ENCODE measurements at places on chromosomes 1 and 21.
A peak's percentile ranks its signal among the peaks of the same experiment; 100 is the strongest.

GRCh38 chr1:175062339-175062738 lies 5.3 kb upstream of the TNN start:
- DNase-seq: no peak

GRCh38 chr1:38502758-38503157 lies 356.8 kb downstream of the RRAGC start:
- peak; percentile 79 for DNase-seq

DNA sequence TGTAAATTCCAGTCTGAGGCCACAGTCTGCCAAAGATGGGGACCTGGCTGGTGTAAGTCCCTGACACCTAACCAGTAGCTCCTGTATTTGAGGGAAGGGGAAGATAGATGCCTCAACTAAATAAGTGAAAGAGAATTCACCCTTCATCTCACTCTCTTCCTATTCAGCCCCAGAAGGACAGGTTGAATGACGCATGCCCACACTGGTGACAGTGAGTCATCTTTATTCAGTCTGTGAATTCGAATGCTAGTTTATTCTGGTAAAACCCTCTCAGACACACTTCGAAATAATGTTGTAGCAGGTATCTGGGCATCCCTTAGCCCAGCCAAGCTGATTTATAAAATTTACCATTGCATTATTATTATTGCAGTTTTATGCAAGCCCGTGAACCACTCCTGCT lies 617.0 kb upstream of the PRMT6 start:
- DNase-seq: no peak

DNA sequence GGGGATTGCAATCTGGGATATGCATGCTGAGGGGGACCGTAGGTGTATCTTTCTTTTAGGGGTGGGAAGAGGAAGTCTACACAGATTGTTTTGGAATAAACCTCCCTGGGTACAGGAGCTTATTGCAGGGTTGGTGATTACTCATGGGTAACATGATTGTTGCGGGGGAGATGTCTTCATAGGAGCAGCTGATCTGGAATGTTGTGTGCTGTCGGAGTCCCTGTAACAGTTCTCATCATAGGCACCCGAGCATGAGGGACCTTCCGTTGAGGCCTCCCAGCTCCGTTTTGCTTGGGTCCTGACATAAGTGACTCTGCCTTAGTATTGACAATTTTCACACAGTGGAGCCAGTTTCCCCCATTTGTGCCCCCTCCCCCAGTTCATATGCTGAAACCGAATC lies 4.2 kb upstream of the PRXL2B start:
- DNase-seq: no peak

GRCh38 chr1:22976461-22977243 lies 4.0 kb upstream of the LACTBL1 start:
- peak; percentile 59 for DNase-seq

GRCh38 chr1:147541672-147542568 lies 619 bp downstream of the BCL9 start:
- DNase-seq: peak; percentile 70

DNA sequence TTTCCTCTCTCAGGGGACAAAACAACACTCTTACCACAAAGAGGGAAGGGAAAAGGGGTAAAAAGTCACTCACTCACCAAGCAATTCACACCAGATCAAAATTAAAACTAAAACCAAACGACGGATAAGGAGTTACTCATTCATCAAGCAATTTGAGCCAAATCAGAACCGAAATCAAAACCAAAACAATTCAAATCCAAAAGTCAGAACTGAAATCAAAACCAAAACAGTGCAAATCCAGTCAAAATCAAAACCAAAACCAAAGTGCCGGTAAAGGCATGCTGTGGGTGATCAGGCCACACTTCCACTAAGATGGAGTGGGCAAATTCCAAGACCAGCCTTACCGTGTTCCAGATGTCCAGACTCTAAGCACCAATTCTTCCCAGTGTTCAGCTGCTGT lies 717.9 kb downstream of the AMY1C start:
- DNase-seq: no peak

- DNase-seq: no peak
These were observed 24.8 kb downstream of the IVNS1ABP start for GRCh38 chr1:185292237-185292636.

GRCh38 chr1:217717959-217718358 lies 86.8 kb downstream of the SPATA17 start:
- no peak for DNase-seq

GRCh38 chr1:10789803-10790702 lies 6.4 kb downstream of the CASZ1 start:
- DNase-seq: peak; percentile 59

GRCh38 chr1:31783846-31784245 lies 19.7 kb upstream of the ADGRB2 start:
- DNase-seq: no peak

DNA sequence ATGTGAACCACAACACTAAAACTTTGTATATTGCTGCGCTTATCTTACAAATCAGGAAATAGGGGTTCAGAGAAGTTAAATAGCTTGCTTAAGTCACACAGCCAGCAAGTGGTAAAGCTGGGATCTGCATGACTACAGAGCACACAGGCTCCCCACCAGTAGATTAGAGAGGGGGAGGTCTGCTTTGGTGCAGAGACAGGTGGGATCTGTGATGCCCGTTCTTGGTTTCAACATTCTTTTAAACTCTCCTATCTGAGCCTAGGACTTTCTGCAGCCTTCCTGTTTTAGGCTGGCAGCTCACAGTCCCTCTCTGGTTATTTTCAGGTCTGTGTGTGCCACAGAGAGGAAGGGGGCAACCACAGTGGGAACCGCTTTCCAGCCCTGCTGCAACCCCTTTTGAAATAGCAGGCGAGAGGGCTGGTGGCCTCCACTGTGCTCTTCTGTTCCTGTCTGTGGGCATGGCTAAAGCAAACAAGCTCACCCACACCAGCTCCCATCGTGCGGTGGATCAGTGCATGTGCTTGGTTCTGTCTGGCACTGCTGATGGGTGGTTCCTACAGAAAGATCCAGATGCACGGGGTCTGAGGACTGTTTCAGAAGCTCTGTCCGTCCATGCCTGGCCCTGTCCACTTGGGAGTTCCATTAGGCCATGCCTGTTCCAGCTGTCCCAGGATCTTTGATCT lies 1.7 kb upstream of the IL6R start:
- no peak for DNase-seq

DNA sequence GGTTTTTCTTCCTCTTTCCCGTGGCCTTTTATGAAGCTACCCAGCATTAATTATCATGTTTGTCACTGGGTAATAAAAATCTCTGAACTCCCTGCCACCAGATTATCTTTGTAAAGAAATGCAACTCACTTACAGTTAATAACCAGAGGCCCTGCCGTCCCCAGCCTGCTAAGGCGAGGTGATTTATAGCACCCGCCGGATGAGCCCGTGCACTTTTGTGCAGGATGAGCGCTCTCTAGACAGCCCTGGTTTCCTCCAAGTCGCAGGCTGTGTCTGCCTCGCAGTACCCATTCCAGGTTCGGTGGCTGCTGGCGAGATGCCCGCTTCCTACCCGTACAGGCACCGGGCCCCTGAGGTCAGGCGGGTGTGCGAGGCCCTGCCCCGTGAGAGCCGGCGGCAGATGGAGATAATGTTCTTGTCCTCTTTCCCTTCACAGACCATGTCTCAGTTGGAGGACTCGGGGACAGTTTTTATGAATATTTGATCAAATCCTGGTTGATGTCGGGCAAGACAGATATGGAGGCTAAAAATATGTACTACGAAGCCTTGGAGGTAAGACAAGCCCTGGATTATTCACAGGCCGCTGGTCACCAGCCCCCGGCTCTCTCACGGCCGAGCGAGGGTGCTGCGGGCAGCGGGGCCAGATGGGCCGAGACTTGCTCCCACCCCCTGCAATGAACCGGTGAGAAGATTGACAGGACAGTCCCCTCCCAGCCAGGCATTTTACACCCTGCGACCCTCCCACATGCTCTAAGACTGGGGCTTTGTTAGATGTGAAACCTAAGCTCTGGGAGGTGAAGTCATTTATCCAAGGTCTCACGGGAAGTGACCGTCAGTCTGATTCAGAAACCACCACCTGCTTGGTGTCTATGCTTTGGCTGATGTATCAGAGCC lies 28.5 kb upstream of the SELENON start:
- DNase-seq: peak; percentile 35

GRCh38 chr1:200869753-200870391 lies 2.9 kb upstream of the GPR25 start:
- no peak for DNase-seq

- DNase-seq: no peak
These were observed 327.8 kb downstream of the PAPPA2 start for GRCh38 chr1:176790786-176791185.

DNA sequence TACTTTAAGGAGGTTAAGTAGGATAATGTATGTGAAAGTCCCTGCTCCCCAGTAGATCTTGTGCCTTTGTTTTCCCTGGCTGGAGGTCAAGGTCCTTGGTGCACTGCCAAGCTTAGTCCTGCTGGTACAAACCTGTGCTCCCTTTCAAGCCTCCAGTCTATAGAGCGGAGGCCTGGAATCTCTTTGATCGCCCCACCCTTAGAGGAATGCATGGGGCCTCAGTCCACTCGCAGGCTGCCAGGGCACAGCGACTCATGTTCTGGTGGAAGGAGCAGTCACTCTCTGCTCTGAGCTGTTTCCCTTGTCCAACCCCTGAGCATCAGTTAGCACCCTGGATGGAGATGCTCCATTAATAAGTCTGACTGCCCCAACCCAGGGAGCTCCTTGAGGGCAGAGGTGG lies 121.8 kb downstream of the HMGB4 start:
- no peak for DNase-seq

DNA sequence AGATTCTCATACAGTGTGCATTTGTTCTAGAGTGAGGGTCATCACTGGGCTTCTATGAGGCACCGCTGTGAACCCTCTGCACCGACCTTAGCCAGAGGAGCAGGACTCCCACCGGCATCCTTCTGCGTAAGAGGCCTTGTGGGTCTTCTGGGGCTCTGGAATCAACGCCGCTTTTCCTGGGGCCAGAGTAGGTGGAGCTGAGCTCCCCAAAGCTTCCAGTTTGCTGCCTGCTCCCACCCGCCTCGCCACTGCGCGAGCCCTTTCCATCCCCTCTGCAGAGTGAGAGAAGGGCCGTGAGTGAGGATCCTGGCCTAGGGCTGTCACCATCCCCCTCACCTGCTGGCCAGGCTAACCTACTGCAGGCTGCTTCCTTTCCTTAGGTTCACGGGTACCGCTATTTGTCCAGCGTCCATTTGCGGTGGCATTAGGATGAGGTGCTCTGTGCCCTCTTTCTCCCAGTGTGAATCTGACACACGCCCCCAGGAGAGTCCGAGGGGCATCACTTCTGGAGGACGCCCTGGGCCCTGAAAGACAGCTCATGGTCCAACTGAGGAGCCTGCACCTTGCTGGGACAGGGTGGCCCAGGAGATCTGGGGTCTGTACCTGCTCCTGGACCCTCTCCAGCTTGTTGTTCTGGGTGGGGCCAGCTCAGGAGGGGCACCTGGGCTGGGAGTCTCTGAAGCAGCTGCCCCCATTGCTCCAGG lies 36.2 kb downstream of the UMODL1 start:
- no peak for DNase-seq

- DNase-seq: no peak
These were observed 26.5 kb upstream of the RPL11 start for GRCh38 chr1:23664837-23665795.

DNA sequence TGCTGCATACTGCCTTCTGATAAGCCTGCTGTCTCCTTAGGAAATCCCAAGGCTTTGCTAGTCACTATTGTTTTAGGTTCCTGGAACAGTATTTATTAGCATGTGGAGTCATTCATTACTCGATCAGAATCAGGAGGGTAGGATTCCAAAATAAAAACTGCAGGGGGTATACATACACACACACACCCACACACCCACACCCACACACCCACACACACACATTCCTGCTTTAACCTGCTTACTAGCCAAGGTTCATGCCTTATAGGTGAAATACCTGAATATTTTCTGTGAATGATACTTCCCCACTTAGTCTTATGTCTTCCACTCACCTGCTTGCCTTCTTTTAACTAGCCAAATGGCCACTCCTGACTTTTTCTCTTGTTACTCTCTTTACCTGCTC lies 325.1 kb downstream of the ADGRL2 start:
- no peak for DNase-seq

- DNase-seq: no peak
These were observed 132.7 kb downstream of the RUNX1 start for GRCh38 chr21:34916446-34916845.

- DNase-seq: no peak
These were observed 9.7 kb upstream of the SMIM1 start for GRCh38 chr1:3762873-3763228.

DNA sequence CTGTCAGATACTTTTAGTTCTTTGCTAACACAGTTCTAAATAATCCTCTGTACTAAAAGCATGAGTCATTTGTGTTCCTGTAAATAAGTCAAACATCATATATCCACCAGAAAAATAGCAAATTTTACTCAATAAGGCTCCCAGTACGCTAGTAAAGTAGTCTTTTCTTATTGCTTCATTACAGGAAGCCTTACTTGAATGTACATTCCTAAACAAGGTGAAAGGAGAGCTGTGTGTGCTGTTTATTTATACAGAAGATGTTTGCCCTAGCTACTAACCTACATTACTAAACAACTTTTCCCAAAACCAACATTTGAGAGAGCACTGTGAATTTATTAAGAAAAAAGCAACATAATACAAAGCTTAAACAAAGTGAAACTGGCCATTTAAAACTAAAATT lies 52.0 kb downstream of the ZNHIT6 start:
- DNase-seq: no peak

DNA sequence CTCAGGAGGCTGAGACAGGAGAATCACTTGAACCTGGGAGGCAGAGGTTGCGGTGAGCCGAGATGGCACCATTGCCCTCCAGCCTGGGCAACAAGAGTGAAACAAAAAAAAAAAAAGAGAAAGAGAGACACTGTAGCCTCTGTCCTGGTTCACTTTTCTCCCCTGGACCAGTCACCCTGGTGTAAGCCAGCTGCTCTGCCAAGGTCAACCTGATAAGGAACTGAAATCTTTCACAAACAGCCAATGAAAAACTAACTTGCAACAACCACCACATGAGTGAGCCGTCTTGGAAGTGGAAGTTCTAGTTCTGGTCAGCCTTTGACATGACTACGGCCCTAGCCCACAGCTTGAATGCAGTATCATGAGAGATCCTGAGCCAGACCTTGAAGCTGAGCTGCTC lies 36.8 kb upstream of the CXADR start:
- no peak for DNase-seq

Data from NCI-H524 (cell line).